DND-41 (cell line): ENCODE measurements at places on chromosomes 7 and 10.

- no peak overlapping the region for H3K27ac ChIP-seq
- no peaks in the 10 kb centered on the region for H3K4me1 ChIP-seq
- no peaks in the 10 kb centered on the region for H3K27me3 ChIP-seq
- no peak overlapping the region for H3K4me3 ChIP-seq
- H3K36me3 ChIP-seq: no peaks in the 10 kb centered on the region
Measured at GRCh38 chr10:65294329-65294728, 1631.5 kb upstream of the LRRTM3 start.

DNA sequence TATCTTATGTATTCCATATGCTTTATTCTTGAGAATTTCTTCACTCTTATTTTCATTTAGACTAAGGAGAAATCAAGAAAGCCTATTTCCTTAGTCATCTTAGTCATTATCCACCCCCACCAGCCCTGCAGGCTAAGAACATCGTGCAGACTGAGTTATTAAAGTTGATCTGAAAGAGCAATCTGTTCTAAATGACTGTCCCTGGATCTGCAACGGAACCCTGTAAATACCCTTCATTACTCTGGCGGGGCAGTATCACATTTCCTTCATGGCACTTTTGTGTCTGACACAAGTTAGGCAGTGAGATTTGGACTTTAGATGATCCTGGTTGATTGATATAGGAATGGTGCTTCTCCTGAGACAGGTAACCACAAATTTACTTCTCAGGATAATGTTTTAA, 3.5 kb upstream of the MYPN start:
- H3K27me3 ChIP-seq: peaks cover 4% of the 10 kb centered on the region
- no peak for DNase-seq
- no peaks in the 10 kb centered on the region for H3K36me3 ChIP-seq
- H3K4me3 ChIP-seq: no peak overlapping the region
- no peaks in the 10 kb centered on the region for H3K4me1 ChIP-seq

- H3K27ac ChIP-seq: no peak overlapping the region
- H3K36me3 ChIP-seq: no peaks in the 10 kb centered on the region
- no peak for DNase-seq
- H3K27me3 ChIP-seq: no peaks in the 10 kb centered on the region
Measured at GRCh38 chr10:102400598-102401341, 5.3 kb downstream of the NFKB2 start.

DNA sequence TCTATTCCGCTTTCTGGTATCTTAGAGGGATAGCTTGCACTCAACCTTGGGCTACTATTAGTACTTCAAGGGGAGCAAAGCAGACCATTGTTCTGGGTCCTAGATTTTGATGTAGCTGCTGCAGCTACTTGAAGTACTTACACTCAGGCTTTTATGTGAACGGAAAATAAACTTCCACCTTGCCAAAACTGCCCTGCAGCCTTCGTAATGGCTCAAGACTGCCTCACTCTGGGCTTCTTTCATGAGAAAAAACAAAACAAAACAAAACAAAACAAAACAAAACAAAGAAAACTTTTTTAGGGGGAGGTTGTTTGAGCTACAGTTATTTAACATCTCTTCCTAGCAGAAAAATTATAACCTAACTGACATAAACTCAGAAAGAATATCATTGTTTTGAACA, 19.4 kb upstream of the EPHB6 start:
- peaks cover 3% of the 10 kb centered on the region; the same call in 1 of the 2 replicates for H3K4me1 ChIP-seq
- H3K27me3 ChIP-seq: no peaks in the 10 kb centered on the region
- no peak for DNase-seq
- no peaks in the 10 kb centered on the region for H3K36me3 ChIP-seq

GRCh38 chr7:158648787-158649186, 55.8 kb downstream of the NCAPG2 start:
- H3K27me3 ChIP-seq: no peaks in the 10 kb centered on the region
- H3K4me3 ChIP-seq: no peak overlapping the region
- no peak for DNase-seq
- no peak overlapping the region for H3K27ac ChIP-seq
- no peaks in the 10 kb centered on the region for H3K4me1 ChIP-seq

DNA sequence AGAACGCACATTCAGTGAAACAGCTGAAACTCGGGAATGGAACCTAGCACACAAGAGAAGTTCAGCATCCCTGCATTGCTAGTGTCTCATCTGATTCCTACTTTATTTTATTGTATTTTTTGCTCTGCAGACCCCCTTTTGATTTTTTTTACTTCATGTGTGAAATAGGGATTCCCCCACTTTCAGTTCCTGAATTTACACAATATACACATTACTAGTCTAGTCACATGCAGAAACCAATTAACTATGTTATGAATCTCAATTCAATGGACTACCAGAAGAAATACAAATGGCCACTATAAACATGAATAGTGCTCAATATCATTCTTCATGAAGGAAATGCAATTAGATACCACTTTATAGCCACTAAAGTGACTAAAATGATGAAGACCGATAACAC, 386.1 kb upstream of the COBL start:
- H3K4me3 ChIP-seq: no peak overlapping the region
- no peaks in the 10 kb centered on the region for H3K36me3 ChIP-seq
- no peak overlapping the region for H3K27ac ChIP-seq

- H3K27ac ChIP-seq: no peak overlapping the region
- DNase-seq: no peak
- no peak overlapping the region for H3K4me3 ChIP-seq
- H3K4me1 ChIP-seq: no peaks in the 10 kb centered on the region
- no peaks in the 10 kb centered on the region for H3K27me3 ChIP-seq
- no peaks in the 10 kb centered on the region for H3K36me3 ChIP-seq
Measured at GRCh38 chr7:11625669-11626068, 206.3 kb downstream of the THSD7A start.

DNA sequence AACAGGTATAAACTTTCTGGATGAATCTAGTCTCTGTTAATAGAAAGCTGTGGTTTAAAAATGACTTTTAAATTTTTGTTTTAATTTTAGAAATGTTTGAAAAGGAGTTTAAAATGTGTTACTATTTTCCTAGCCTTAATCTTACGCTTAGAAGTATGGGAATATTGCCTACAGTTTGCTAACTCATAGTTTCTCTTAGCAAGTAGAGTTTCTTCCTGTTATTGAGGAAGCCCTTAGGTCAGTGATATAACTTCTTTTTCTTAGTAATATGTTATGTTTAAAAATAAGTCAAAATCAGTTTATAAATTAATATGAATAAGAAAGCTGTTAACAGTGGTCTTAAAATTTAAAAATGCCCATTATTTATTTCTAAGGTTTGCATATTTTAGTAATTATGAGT, 3.1 kb downstream of the STARD3NL start:
- no peak for DNase-seq
- no peak overlapping the region for H3K4me3 ChIP-seq
- no peak overlapping the region for H3K27ac ChIP-seq
- H3K36me3 ChIP-seq: peaks cover 4% of the 10 kb centered on the region; the same call in 1 of the 2 replicates
- H3K27me3 ChIP-seq: no peaks in the 10 kb centered on the region
- peaks cover 35% of the 10 kb centered on the region for H3K4me1 ChIP-seq

DNA sequence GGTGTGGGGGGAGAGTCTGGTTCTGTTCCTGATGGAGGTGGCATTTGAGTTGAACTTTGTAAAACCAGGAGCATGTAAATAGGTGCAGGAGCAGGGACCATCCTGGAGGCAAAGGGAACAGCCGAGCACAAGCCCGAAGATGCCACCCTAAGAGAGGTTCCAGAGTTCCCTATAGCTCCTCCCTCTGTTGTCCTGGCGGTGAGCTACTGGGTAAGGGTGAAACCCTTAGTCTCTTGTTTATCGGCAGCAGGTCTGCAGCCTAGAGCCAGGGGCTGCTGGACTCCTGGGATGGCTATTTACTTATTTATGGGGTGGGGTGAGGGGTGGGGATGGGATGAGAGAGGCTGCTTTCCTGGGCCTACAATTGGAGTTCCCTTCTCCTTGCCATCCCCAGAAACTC, 6.5 kb upstream of the LBX1 start:
- H3K27me3 ChIP-seq: peaks cover 61% of the 10 kb centered on the region
- no peak overlapping the region for H3K4me3 ChIP-seq
- no peaks in the 10 kb centered on the region for H3K4me1 ChIP-seq
- H3K36me3 ChIP-seq: no peaks in the 10 kb centered on the region

DNA sequence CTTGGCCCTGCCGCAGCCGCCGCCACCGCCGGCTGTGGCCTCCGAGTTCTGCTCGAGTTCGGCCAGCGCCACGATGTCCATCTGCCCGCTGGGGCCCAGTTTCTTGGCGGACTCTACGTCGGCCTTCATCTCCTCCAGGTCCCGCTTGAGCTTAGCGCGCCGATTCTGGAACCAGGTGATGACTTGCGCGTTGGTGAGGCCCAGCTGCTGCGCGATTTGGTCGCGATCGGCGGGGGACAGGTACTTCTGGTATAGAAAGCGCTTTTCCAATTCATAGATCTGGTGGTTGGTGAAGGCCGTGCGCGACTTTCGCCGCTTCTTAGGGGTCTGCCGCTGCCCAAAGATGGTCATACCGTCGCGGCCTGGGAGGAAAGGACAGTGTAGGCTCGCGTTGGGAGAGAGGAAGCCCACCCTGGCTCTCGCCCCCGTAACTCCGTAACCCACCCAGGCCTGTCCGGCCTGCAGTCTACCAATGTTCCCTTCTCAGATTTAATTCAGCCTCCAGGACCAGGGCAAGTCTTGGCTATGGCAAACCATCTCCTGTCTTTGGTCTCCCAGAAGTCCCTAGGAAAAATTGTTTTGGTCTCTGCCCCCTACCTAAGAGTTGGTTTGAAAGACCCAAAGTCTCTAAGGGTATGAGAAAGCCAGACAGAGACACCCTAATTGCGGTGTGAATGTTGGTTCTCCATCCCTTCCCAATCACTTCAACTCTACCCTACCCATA, 1.7 kb downstream of the LBX1 start:
- H3K27me3 ChIP-seq: peaks cover 18% of the 10 kb centered on the region
- H3K4me1 ChIP-seq: no peaks in the 10 kb centered on the region
- no peak overlapping the region for H3K27ac ChIP-seq
- no peak overlapping the region for H3K4me3 ChIP-seq
- H3K36me3 ChIP-seq: no peaks in the 10 kb centered on the region
- DNase-seq: no peak

DNA sequence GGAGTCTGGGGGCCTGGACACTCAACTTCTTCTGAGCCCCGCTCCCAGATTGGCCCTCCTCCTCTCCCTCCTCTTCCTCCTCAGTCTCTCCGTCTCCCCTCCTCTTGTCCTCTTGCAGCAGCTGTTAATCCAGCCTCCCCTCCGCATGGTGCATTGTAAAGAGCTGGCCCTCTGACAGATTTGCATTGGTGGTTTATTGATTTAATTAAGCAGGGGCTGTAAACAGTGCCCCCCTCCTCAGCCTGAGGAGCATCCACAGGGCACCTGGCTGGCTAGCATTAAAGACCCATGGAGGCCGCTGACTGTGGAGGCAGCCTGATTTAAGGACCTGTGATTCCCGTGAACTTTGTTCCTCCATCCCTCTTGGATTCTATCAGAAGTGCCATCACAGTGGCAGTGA, 28.9 kb upstream of the PCBD1 start:
- peaks cover 15% of the 10 kb centered on the region for H3K27me3 ChIP-seq
- no peak overlapping the region for H3K27ac ChIP-seq
- no peak for DNase-seq

GRCh38 chr10:48932831-48933664, 6.6 kb downstream of the LRRC18 start:
- H3K27me3 ChIP-seq: no peaks in the 10 kb centered on the region
- H3K27ac ChIP-seq: no peak overlapping the region
- peaks cover 20% of the 10 kb centered on the region for H3K4me1 ChIP-seq
- no peak overlapping the region for H3K4me3 ChIP-seq
- H3K36me3 ChIP-seq: no peaks in the 10 kb centered on the region

DNA sequence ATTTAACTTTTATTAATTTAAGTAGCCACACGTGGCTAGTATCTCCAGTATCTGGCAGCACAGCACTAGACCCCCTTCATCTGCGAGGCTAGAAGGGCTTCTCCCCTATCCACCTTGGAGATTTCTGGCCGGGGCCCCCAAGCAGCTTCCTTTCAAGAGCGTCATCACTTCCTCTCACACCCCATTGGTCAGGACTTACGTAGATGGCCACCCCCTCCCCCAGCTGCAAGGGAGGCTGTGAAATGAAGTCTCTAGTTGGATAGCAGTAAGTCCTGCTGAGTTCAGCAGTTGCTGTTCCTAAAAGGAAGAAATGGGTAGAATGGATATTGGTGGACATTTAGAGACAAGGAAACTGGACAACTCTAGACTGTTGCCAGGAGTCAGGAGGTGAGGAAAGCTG, 33.8 kb upstream of the COMTD1 start:
- DNase-seq: no peak
- no peaks in the 10 kb centered on the region for H3K4me1 ChIP-seq
- H3K4me3 ChIP-seq: no peak overlapping the region

GRCh38 chr10:68135922-68136792, 26.9 kb downstream of the MYPN start:
- no peaks in the 10 kb centered on the region for H3K4me1 ChIP-seq
- no peaks in the 10 kb centered on the region for H3K36me3 ChIP-seq
- H3K27me3 ChIP-seq: peaks cover 12% of the 10 kb centered on the region
- DNase-seq: no peak
- H3K27ac ChIP-seq: no peak overlapping the region

DNA sequence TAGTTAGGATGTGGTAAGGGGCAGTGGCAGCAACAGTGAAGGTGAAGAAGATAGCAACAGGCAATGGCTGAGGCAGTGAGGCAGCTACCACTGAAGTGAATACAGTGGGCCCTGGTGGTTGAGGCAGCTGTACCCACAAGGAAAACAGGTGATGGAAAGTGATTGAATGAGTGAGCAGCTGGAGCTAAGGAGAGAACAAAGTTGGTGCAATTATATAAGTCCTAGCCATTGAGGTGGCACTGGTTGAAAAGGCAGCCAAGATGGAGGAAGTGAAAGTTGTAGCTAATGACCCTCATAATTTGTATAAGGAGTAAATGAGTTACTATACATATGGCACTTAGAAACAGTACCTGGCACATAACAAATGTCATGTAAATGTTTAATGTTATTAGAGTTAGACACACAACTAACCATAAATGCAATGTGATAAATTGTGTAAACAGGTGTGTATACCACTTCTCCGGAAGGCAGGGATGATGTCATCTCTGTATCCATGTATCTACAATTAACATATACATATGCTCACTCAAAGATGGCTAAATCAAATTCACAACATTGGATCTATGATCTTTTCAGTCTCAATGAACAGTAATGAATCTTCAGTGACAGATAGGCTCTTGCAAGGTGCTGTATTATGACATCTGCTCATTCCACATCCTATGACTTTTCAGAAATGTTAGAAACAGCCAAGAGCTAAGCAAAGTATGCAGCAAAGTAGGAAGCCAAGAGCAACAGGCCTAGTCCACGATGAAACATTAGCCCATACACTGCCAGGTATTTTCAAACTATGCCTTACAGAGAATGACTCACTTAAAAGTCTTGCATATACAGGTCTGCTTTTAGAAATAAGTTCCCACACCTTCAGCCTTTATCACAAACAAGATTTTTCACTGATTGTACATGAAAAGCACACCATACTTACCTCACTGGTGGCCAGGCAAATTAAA, 10.7 kb downstream of the XPNPEP1 start:
- peaks cover 28% of the 10 kb centered on the region for H3K36me3 ChIP-seq
- H3K4me1 ChIP-seq: peaks cover 38% of the 10 kb centered on the region
- no peak overlapping the region for H3K27ac ChIP-seq
- no peak for DNase-seq
- H3K4me3 ChIP-seq: no peak overlapping the region
- H3K27me3 ChIP-seq: no peaks in the 10 kb centered on the region

GRCh38 chr10:60962946-60963345, 19.0 kb upstream of the RHOBTB1 start:
- H3K4me3 ChIP-seq: no peak overlapping the region
- no peaks in the 10 kb centered on the region for H3K27me3 ChIP-seq
- no peak overlapping the region for H3K27ac ChIP-seq
- H3K4me1 ChIP-seq: peaks cover 3% of the 10 kb centered on the region; the same call in 1 of the 2 replicates

- H3K27me3 ChIP-seq: no peaks in the 10 kb centered on the region
- DNase-seq: no peak
- H3K4me3 ChIP-seq: no peak overlapping the region
- H3K27ac ChIP-seq: no peak overlapping the region
Measured at GRCh38 chr10:62426600-62426999, 52.4 kb downstream of the ZNF365 start.
